ENCODE measurements at places on chromosomes 6 and 20. TPM values are rescaled to one million over a fixed set of nuclear protein-coding genes. Genes with fewer than 3 reads are reported as not detected.

DNA sequence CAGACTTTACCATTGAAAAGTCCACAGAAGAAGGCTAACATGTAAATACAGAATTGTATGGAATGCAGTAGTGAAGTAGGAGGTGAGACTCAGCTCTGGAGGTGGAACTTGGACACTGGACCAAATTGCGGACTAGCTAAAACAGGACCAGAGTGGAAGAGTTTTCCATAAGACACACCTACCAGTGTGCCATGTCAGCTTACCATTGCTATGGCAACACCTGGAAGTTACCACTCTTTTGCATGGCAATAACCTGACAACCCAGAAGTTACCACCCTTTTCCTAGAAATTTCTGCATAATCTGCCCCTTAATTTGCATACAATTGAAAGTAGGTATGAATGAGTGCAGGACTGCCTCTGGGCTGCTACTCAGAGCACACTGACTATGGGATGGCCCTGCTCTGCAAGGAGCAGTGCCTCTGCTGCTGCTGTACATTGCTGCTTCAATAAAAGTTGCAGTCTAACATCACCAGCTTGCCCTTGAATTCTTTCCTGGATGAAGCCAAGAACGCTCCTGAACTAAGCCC is 569.6 kb upstream of the FLRT3 start:
- no peak overlapping the region for H3K4me3 ChIP-seq
- no peak for DNase-seq
- H3K27me3 ChIP-seq, result no peaks in the 10 kb centered on the region
- no peak overlapping the region for H3K27ac ChIP-seq
- H3K36me3 ChIP-seq, result no peaks in the 10 kb centered on the region

GRCh38 chr6:145139140-145139850 is 596.0 kb downstream of the EPM2A start:
- H3K36me3 ChIP-seq, result no peaks in the 10 kb centered on the region
- no peaks in the 10 kb centered on the region for H3K27me3 ChIP-seq
- no peak overlapping the region for H3K27ac ChIP-seq
- no peak overlapping the region for H3K4me3 ChIP-seq
- peak; percentile 65 for DNase-seq

- H3K27ac ChIP-seq, result peak overlapping the region; percentile 87
- H3K27me3 ChIP-seq, result no peaks in the 10 kb centered on the region
- H3K4me1 ChIP-seq, result peaks cover 11% of the 10 kb centered on the region
- H3K4me3 ChIP-seq, result no peak overlapping the region
Observed at GRCh38 chr6:152313542-152314482, 323.4 kb downstream of the SYNE1 start.

GRCh38 chr20:19549896-19550295 is 208.2 kb upstream of the RIN2 start:
- no peak for DNase-seq
- no peak overlapping the region for H3K27ac ChIP-seq
- H3K36me3 ChIP-seq, result no peaks in the 10 kb centered on the region
- no peaks in the 10 kb centered on the region for H3K4me1 ChIP-seq
- no peaks in the 10 kb centered on the region for H3K27me3 ChIP-seq

GRCh38 chr20:32451340-32451681 is 93.2 kb downstream of the ASXL1 start:
- DNase-seq, result no peak
- H3K4me3 ChIP-seq, result no peak overlapping the region
- H3K36me3 ChIP-seq, result peaks cover 86% of the 10 kb centered on the region

DNA sequence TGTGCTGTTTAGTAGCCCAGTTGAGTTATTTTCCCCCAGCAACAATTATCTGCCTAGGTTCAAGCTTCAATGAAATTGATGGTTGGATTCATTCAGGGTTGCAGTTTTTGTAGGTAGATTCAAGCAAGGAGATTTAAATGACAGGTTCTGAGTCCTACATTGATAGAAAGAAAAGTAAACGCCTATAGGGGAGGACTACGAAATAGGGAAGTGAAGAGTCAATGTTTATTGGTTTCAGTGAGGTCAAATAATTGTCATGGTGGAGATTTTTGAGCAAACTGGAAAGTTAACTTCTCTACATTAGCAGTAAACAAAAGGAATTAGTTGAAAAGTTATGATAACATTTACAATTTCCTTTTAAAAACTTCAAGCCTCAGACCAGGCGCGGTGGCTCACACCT is 734 bp upstream of the WFDC13 start:
- no peak for DNase-seq
- no peaks in the 10 kb centered on the region for H3K4me1 ChIP-seq
- no peaks in the 10 kb centered on the region for H3K36me3 ChIP-seq
- H3K27me3 ChIP-seq, result no peaks in the 10 kb centered on the region

DNA sequence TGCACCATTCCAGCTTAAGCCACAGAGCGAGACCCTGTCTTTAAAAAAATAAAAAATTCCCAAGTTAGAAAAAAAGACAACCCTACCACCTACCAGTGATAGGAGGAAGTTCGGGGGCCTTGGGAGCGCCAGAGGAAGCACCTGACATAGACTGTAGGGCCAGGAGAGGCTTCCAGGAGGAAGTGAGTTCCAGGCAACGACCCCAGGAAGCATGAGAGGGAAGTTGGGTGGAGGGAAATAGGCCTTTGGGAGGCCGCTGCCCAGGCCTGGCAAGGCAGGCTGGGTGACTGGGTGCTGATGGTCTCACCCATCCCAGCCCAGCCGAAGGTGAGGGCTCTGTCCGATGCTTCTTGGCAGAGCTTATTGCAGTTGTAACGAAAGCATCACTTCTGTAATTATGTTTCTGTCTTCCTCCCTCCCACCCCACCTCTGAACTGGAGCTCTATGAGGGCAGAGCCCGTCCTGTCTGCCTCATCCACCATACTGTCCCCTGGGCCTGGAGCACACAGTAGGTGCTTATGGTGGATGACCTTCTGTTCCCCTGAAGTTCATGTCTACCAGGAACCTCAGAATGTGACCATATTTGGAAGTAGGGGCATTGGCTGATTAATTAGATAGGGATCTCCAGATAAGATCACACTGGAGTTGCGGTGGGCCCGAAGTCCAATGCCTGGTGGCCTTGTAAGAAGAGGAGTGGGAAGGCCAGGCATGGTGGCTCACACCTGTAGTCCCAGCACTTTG is 54.1 kb downstream of the UBE2V1 start:
- H3K27ac ChIP-seq, result no peak overlapping the region
- no peaks in the 10 kb centered on the region for H3K27me3 ChIP-seq
- peaks cover 8% of the 10 kb centered on the region for H3K4me1 ChIP-seq
- no peaks in the 10 kb centered on the region for H3K36me3 ChIP-seq

OR2H2 gene
- total RNA-seq, result not detected

SEMG1 gene
- not detected for total RNA-seq

GRM1 gene
- not detected for total RNA-seq

GINS1 gene
- total RNA-seq, result 6.6 TPM
